ENCODE measurements at places on chromosomes 1 and 21. TPM values are rescaled to one million over a fixed set of nuclear protein-coding genes. Genes with fewer than 3 reads are reported as not detected.

Gene NR1I3
- not detected for total RNA-seq

Gene TTC39A
- total RNA-seq, result 1.4 TPM

Gene HIVEP3
- 1.8 TPM for total RNA-seq

Gene CACHD1
- 2.8 TPM for total RNA-seq

Gene WNT2B
- 1.2 TPM for total RNA-seq

Gene FOXD2
- total RNA-seq, result 0.22 TPM

Gene POU3F1
- total RNA-seq, result not detected

Gene GJB4
- total RNA-seq, result not detected

Gene SRP9
- total RNA-seq, result 303 TPM

Gene SFT2D2
- total RNA-seq, result 41.6 TPM

Gene PKP1
- total RNA-seq, result 0.55 TPM

Gene CD164L2
- total RNA-seq, result not detected

Data from uterine smooth muscle cell (primary cell).